ENCODE measurements at places on chromosomes 1 and 21. TPM values are rescaled to one million over a fixed set of nuclear protein-coding genes. Genes with fewer than 3 reads are reported as not detected.

DNA sequence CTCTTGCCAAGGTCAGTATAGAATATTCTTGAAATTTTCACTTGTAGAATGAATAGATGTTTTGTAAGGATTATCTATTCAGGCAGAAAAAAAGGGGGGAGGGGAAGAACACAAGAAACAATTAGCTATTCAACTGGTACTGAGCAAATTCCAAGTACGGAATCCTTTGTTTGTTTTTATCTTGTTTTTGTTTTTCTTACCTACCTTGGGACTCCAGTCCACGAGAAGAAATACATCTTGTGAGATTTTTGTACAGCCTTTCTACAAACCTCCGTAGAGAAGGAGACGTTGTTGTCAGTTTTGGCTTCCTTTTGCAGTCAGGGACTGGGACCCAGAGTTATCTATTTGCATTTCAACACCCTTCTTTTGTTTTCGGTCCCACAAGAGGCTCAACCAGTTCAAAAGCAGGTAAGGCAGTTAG is 36.0 kb downstream of the ZNF281 start:
- DNase-seq: no peak

- DNase-seq: no peak
Measured at GRCh38 chr1:203382026-203382425, 31.1 kb upstream of the FMOD start.

CEP85 gene
- total RNA-seq: 16.7 TPM

DNA sequence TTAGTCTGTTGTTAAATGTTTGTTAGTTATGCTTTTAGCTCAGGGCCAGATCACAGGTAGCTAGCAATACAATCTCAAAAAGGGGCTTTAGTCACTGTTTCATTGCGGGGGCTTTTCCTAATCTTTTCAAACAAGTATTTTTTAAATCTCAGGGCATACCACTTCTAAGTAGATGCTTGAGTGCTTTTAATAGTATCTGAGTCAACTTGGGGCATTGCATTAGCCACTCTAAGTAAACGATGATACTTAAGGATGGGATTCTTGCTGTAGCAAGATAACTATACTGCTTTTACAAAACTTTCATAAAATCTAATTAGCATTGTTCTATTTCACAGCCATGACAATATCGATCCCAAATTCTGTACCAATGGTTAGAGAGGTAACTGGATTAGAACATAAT is 11.6 kb downstream of the CDC42BPA start:
- DNase-seq: no peak

PADI2 gene
- total RNA-seq: 276 TPM

DNA sequence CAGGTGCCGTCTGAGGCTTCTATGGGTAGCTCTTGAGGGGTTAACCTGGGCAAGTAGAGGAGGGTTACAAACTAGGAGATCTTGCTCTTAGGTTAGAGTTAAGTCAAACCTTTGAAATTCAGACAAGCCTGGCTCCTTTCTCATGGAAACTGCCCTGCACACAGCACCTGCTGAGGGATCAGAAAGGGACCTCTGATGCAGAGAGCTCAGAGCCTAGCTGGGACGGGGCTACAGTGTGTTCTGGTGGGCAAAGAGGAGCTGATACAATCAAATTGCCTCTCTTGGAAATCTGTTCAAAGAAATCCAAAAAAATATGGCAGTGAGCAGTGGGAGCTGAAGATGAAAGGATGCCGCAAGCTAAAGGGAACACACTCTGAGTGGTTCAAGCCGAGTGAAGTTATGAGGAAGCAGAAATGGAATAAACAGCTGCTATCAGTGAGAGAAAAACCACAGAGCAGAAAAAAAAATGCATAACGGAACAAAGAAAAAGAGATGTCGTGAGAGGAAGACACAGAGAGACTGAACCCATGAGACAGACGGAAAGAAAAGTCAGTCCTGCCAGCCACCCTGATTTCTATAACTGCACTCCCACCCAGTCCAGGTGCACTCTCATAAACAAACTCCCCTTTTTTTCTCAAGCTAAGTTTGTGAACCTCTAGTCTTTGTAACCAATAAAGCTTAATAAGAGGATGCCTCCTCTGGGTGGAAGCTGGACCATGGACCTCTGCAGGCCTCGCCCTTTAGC is 26.6 kb downstream of the PAFAH2 start:
- no peak for DNase-seq

- no peak for DNase-seq
Measured at GRCh38 chr1:209291715-209292114, 291.8 kb upstream of the CAMK1G start.

DNA sequence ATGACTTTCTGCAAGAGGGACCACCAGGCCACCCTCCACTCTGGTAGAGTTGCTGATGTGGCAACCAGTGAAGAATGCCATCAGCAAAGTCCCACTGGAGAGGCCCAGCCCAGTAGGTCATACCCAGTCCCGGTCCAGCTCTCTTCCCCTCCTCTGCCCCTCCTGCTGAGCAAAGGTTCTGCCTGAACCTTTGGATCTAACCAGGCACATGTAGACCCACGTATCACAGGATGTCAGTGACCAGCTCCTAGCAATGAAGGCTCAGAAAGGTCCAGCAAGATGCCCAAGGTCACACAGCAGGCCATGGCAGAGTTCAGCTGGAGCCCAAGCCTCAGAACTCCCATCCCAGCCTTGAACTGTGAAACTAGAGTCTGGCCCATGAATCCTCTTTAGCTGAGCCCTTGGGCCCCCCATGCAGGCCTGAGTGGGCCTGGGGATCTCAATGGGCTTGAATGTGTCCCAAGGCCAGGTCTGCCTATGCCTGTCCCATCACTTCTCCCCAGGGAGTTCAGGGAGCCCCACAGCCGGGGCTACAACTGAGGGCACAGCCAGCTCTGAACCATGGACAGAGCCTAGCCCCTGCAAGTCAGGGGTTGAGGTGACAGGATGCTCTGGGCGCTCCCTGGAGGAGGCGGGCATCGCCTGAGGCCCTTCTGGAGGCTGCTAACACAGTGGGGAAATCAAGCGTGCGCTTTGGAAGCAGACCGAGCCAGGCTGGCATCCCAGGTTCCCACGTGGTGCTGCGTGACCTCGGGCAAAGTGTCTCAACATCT is 21.4 kb upstream of the PADI1 start:
- no peak for DNase-seq

PTTG1IP gene
- total RNA-seq: 380 TPM

GRCh38 chr1:28936528-28936927 is 22.2 kb downstream of the EPB41 start:
- no peak for DNase-seq

- DNase-seq: no peak
Measured at GRCh38 chr1:39886757-39887231, 3.5 kb upstream of the TRIT1 start.

- no peak for DNase-seq
Measured at GRCh38 chr21:42819861-42820615, 59.3 kb downstream of the WDR4 start.
